ENCODE measurements at places on chromosomes 7 and 10.

DNA sequence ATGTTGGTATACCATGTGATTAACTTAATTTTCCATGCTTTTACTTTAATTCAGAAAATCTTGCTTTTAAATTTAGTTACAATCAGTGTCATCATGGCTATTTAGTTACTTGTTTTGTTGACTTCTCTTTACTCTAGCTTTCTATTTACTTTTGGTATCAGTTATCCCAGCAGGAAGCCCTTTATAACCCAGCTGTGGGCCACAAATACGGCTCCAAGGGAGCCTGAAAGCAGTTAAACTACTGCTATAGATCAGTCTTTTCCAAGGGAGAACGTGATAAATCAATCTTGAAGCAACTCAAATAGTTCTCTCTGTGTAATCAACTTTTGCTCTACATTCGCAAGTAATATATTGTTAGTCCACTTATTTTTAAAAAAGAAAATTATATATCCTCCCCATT, 287.4 kb downstream of the CACNA2D1 start:
- DNase-seq, result no peak

GRCh38 chr7:116571037-116571436, 46.2 kb downstream of the CAV1 start:
- DNase-seq, result no peak

GRCh38 chr7:101185258-101185839, 5.3 kb upstream of the NAT16 start:
- DNase-seq, result no peak

GRCh38 chr7:17934094-17934493, 6.2 kb downstream of the SNX13 start:
- DNase-seq, result no peak

GRCh38 chr10:79149662-79150443, 81.1 kb downstream of the ZMIZ1 start:
- DNase-seq, result peak; percentile 80

- no peak for DNase-seq
Observed at GRCh38 chr10:73907841-73908517, 3.0 kb upstream of the PLAU start.

DNA sequence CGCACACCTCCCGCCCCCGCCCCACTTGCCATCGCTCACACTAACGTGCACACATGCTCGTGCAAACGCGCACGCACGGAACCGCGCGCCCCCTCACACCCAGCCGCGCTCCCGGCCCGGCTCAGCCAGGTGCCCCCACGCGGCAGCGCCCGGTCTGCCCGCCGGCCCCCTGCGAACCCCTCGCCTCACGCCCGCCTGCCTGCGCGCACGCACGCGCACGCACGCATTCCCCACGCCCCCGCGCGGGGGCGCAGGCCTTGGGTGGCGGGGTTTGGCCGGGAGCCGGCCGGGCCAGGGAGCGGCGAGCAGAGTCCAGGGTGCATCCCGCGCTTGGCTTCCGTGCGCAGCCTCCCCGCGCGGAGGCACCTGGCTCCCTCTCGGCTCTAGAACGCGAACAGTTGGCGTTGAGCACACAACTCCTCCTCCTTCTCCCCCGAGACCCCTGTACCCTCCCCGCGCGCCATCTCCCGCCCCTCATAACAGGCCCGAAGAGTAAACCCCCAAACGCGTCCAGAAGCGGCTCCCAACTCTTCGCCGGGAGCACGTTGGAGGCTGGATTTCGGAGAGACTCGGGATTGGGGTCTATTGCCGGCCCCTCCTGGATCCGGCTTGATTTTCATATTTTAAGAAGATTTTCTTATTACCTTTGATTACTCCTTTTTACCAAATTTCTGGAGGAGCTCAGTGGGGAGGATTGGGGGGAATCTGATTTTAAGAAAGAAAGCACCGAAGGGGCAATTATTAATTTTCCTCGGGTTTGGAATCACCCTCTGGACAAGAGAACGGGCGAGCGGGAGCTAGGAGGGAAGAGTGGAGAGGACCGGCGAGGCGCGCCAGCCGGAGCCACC, 527 bp upstream of the SORCS3 start:
- DNase-seq, result no peak

- DNase-seq, result no peak
Observed at GRCh38 chr7:2884161-2884560, 40.1 kb upstream of the GNA12 start.

GRCh38 chr7:66725843-66726242, 14.7 kb upstream of the RABGEF1 start:
- DNase-seq, result no peak

GRCh38 chr10:121007264-121007663, 156.1 kb downstream of the WDR11 start:
- no peak for DNase-seq

DNA sequence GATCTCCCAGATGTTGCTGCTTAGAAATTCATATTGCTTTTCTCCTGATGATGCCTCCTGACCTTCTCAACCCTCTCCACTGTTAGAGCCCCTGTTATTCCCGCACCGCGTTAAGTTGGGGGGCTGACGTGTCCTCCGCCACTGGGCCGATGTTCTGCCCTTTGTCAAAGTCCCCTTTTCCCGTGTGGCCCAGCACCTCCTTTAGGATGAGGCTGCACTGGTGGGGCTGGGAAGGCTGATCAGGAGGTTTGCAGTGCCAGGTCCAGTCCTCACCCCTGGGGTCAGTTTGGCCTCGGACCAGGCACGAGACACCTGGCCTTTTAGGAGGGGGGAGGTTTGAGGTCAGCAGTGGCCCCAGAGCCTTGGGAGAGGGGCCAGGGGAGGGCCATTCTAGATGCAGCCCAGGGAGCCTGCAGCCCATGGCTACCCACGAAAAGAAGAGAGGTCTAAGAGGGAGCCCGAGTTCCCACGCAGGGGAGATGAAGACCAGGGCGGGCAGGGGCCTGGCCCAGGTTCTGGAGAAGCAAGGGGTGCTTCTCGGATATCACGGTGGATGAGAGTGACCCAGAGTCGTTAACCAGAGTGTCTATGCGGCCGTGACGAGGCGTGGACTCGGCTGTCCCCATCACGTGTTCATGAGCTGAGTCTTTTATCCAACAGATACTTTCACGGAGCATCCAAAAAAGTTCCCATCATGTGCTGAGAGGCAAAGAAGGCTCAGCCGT, 150.4 kb downstream of the DNAJB6 start:
- no peak for DNase-seq

Data from NCI-H510A (cell line).